Kidney tubule cell (primary cell): ENCODE measurements at places on chromosomes 16 and 17.
A peak's percentile ranks its signal among the peaks of the same experiment; 100 is the strongest.

- DNase-seq = peak; percentile 49
Measured at GRCh38 chr17:10114931-10115535, 83.4 kb downstream of the GAS7 start.

- DNase-seq = no peak
Measured at GRCh38 chr17:35214192-35214591, 20.0 kb upstream of the SLC35G3 start.

DNA sequence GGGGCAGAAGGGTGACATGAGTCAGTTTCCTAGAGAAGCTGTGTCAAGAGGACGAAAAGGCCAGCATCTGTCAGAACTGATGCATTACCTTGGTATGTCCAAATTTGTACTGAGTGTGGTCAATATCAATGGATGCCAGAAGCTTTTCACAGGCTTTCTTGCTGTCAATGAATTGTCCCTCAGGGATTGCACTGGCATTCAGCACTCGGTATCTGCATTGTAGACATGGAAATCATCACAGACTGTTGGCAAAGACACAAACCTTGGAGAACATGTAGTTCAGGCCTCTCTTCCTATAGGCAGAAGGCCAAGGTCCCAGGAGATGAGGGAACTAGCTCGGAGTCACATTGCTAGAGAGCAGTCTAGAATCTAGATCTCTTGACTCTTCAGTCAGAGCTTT, 16.6 kb downstream of the MYH3 start:
- DNase-seq = no peak

GRCh38 chr16:50086176-50086575, 20.4 kb downstream of the HEATR3 start:
- DNase-seq = no peak

DNA sequence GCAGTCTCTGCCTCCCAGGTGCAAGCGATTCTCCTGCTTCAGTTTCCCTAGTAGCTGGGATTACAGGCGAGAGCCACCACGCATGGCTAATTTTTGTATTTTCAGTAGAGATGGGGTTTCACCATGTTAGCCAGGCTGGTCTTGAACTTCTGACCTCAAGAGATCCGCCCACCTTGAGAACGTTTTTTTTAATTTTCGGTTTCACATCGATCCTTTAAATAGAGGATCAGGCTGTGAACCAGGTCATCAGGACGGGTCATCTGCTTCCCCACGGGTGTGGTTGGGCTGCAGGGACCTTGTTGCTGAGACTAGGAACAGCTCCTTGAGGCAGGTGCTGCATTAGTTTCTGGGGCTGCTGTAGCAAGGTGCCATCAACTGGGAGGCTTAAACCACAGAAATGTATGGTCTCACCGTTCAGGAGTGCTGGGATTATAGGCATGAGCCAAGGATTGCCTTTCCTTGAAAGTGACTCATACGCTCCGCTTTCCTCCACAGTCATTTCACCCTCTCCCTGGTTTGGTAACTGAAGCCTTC, 7.9 kb upstream of the NAGPA start:
- peak; percentile 92 for DNase-seq

DNA sequence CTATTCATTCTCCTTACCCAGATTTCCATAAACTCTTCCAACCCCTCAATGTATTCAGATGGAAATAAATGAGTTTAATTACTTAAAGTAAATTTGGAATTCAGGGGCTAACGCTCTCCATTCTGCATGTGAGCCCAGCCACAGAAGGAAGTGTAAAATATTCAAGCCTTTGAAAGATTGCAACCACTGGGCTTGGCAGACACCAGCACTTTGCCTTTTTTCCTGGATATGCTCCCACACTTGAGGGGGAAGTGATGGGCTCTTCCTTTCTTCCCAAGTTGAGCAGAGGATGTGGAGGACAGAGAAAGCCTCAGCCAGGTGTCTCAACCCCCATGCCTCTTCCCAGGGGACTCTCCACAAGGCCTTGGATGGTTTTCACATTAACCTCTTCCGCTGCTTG, 825.1 kb upstream of the EEF2KMT start:
- DNase-seq = no peak

GRCh38 chr17:81865733-81866439, 5.3 kb downstream of the ARHGDIA start:
- DNase-seq = peak; percentile 91

DNA sequence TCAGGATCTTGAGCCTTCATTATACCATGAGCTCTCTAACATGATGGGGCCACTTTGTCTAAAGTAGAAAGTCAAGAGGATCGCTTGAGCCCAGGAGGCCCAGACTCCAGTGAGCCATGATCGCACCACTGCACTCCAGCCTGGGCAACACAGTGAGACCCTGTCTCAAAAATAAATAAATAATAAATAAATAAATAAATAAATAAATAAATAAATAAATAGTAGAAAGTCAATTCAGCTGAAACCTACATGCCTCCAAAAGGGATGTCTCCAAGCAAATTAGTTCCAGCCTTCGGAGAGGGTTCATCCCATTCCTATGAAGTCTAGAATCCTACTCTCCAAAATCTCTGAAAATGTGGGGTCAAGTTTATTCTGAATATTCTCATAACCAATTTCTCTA, 26.0 kb downstream of the C17orf67 start:
- no peak for DNase-seq

DNA sequence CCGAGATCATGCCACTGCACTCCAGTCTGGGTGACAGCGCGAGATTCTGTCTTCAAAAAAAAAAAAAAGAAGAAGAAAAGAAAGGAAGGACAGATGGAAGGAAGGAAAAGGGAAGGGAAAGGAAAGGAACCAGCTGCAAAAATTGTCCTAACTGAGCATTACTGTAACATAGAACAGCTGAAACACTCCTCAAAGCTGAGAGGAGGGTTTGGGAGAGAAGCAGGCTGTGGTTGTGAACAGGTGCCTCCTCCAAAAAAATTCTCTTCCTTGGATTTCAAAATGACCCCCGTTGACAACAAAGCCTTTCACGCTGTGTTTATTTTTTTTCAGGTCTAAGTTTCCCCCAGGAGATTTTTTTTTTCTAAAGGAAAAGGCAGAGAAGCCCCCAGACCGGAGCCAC, 541.4 kb downstream of the WWOX start:
- DNase-seq = no peak

DNA sequence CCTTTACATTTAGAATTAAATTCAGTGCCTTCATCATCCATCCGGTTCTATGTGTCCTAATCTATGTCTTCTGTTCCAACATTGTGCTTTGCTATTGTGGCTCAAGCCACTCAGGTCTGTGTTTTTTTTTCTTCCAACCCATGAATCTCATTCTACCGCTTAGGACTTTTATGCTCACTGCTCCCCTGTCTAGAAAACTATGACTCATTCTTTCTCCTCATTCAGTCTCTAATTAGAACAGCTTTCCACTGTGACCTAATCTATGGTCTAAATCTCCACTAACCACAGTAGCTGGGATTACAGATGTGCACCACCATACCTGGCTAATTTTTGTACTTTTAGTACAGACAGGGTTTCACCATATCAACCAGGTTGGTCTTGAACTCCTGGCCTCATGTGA, 418.7 kb downstream of the KCNJ2 start:
- peak; percentile 16 for DNase-seq

GRCh38 chr17:36498155-36498554, 11.7 kb downstream of the ZNHIT3 start:
- DNase-seq = no peak

DNA sequence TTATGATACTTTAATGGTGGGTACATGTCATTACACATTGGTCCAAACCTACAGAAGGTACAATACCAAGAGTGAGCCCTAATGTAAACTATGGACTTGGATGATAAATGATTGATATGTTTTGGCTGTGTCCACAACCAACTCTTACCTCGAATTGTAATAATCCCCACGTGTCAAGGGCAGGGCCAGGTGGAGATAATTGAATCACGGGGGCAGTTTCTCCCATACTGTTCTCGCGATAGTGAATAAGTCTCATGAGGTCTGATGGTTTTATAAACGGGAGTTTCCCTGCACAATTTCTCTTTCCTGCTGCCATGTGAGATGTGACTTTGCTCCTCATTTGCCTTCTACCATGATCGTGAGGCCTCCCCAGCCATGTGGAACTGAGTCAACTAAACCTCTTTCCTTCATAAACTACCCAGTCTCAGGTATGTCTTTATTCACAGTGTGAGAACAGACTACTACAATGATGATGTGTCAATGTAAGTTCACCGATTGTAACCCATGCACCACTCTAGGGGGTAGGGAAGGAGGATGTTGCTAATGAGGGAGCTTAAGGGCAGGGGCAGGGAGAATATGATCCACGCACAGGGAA, 7.0 kb upstream of the METTL22 start:
- DNase-seq = peak; percentile 65

GRCh38 chr16:50485232-50485631, 63.0 kb upstream of the NKD1 start:
- no peak for DNase-seq

DNA sequence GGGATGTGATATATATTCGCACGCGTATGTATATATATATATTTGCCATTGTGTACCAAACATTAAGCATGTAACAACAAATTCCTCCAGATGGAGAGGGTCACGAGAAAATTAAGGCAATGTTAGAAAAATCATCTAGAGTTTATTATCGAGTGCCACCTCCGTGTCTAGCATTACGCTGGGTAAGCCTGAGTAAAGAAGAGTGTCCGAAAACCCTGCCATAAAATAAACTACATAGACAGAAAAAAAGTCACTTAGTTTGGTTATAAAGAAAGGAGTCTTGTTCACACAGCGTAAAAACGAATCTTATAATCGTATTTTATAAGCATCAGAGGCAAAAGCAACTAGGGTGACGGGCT, 644 bp upstream of the RHOT1 start:
- DNase-seq = no peak

DNA sequence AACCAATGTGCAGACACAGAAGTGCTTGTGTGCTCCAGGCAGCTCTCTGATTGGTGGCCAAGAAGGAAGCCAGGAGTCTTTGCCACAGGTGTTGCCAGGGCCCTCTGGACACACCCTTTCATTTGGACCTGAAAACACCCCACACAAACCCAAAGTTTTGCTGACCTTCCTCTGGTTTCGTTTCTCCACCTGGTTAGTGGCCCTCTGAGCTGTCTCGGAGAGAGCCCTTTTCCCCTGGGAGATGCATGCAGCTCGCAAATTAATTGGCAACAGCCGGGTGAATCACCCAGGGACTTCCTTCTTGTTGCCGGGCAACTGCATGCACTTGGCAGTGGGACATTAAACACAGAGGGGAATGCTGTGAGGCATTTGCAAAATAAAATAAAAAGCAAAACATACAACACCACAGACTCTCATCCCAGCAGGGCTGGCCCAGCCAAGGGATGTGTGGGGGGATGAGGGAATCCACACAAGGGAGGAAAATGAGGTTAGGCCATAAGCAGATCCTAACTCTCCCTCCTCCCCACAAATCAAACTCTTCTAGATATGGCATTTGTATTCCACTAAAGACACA, 286.6 kb downstream of the SOX9 start:
- DNase-seq = peak; percentile 99
